Bladder microvascular endothelial cell (primary cell): ENCODE measurements at places on chromosomes 1 and 21. TPM values are rescaled to one million over a fixed set of nuclear protein-coding genes. Genes with fewer than 3 reads are reported as not detected.

KTI12 gene
- total RNA-seq = 6.8 and 9.9 TPM in 2 replicates

CNIH4 gene
- 96.8 and 111 TPM in 2 replicates for total RNA-seq

CRP gene
- total RNA-seq = not detected in 2 replicates

GBP4 gene
- 19.1 and 24.8 TPM in 2 replicates for total RNA-seq

OR2L8 gene
- total RNA-seq = 0.31 TPM in 1 of 2 replicates, not detected in the other

FCRL6 gene
- not detected in 2 replicates for total RNA-seq

TRAF3IP3 gene
- not detected in 2 replicates for total RNA-seq

BRWD1 gene
- total RNA-seq = 34.5 and 81.9 TPM in 2 replicates

MX2 gene
- total RNA-seq = 1.3 and 2.0 TPM in 2 replicates

NFYC gene
- total RNA-seq = 19.1 and 24.4 TPM in 2 replicates

RCAN1 gene
- total RNA-seq = 42.1 and 47.9 TPM in 2 replicates

LCE1F gene
- total RNA-seq = not detected in 2 replicates

HTR1D gene
- 0.49 and 0.69 TPM in 2 replicates for total RNA-seq

CFHR2 gene
- not detected in 2 replicates for total RNA-seq

GRIK1 gene
- not detected in 2 replicates for total RNA-seq

FAM167B gene
- 7.8 and 23.5 TPM in 2 replicates for total RNA-seq
